ENCODE measurements at places on chromosomes 3 and 15.

DNA sequence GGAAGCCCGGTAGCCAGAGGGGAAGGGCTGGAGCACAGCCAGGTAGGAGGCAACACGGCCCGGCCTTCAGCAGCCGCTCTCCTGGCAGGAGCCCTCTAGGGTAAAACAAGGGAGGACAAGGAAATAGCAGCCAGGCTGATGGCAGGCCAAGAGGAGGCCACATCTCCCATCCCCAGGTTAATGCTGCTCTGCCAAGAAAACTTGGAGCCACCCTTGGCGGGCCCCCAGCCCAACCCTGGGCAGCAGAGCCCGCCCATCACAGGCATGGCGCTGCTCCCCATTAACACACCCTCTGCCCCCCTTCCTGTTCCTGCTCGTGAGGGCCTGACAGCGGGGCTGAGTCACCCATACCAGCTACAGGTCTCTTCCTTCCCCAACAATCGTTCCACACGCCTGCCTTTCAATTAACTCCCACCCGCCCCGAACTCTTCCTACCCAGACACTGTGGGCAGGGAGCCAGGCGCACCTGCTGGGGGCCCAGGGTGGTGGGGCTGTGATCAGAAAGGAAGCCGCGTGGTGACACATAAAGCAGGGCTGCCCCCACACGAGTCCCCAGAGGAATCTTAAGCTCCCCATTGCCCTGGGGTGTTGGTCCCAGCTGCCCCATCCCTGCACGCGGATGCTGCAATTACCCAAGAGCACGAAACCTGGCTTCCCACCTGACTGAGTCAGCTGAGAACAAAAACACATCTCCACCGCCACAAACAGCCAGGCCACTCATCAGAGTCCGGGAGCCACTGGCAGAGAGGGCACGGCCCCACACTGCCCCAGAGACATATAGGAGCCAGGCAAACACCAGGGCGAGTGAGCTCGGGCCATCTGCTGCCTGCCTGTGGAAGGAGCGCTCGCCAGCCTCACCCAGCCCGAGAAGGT, at the start of gene C15orf62:
C15orf62 (plus strand) TSS at position 707 of the 873 bp plus-strand sequence. CDS start 516 bp downstream, outside the sequence.
- DNase-seq, result peak; percentile 78

GRCh38 chr15:61796056-61796455, 264.2 kb downstream of the VPS13C start:
- DNase-seq, result no peak

DNA sequence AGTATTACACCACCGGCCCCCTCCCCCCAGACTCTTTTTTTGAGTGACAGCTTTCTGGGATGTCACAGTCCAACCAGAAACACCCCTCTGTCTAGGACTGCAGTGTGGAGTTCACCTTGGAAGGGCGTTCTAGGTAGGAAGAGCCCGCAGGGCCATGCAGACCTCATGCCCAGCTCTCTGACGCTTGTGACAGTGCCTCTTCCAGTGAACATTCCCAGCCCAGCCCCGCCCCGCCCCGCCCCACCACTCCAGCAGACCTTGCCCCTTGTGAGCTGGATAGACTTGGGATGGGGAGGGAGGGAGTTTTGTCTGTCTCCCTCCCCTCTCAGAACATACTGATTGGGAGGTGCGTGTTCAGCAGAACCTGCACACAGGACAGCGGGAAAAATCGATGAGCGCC, 63.6 kb downstream of the AAGAB start:
- no peak for DNase-seq

GRCh38 chr3:50213373-50213772, 8.3 kb downstream of the SLC38A3 start:
- DNase-seq, result no peak

DNA sequence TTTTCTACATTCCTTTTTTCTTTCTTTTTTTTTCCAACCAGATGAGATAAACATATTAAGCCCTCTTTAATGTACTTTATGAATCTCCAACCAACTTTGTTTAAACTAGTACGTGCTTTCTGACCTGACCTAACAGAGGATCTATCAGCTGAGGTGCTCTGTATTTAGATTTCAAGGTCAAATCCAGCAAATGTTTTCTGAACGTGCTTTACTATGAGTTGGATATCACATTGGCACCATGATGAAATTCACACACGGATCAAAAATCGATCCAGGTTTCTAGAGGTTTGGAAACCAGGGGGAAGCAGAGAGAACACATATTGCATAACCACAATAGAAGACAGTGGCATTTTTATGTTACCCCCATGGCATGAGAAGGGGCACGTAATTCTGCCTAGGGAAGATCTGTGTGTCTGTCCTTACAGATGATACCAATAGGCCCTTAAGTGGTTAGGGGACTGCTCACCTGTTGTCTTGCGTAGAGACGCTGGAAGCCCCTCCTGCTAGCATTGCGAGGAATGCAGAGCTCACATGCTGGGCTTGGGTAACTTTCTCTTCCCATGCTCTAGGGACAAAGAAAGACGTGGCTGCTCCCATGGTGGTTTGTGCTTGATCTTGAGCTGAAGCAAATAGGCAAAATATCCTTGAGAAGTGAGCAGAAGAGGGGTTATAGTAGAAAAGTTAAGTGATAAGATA, 59.3 kb upstream of the ABHD10 start:
- no peak for DNase-seq

- no peak for DNase-seq
Measured at GRCh38 chr3:141384157-141384556, 15.9 kb downstream of the ZBTB38 start.

GRCh38 chr3:72634128-72634527, 214.1 kb downstream of the SHQ1 start:
- no peak for DNase-seq

DNA sequence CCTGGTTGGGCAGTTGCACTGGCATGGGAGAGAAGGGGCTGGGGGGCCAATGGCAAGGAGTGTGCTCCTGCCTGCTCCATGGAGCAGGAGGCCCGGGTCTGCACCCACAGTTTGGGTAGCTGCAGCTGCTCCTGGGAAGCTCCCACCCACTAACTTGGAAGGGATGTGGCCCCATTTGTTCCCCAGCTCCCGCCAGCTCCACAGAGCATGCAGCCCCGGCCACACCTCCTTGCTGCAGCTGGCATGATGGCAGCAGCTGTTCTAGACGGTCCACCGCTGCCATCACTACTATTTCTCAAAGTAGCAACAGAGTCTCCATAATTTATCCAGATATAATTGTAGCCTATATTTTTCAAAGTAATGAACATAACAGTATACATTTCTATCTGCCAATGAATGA, 65.8 kb downstream of the PIK3CB start:
- no peak for DNase-seq

GRCh38 chr3:14803981-14804834, 14.6 kb upstream of the FGD5 start:
- peak; percentile 35 for DNase-seq

DNA sequence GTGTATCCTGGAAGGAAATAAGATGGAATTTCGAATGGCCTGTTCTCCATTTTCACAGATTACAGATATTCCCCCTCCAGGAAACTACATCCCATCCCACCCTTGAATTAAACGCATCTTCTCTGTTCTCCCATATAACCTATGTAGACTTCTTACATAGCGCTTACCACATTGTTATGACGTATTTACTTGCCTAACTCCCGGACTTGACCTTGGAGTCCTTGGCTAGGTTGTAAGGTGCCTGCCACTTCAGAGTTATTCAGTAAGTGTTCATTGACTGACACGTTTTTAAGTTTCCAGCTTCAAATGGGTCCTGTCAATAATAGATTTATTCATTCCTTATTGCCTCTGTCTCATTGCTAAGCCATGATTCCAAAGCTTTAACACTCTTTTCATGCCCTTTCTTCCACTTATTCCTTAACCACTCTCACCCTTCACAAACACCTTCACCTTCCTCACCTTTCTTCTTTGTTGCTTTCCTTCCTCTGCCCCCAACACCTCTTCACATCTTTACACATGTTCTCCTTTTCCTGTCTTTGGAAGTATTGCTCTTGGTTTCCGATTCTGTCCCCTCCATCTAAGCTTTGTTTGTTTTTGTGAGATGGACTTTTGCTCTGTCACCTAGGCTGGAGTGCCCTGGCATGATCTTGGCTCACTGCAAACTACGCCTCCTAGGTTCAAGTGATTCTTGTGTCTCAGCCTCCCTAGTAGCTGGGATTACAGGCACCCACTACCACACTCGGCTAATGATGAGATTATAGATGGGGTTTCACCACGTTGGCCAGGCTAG, 138.3 kb downstream of the CMSS1 start:
- DNase-seq, result no peak

- no peak for DNase-seq
Measured at GRCh38 chr3:150653110-150653561, 50.0 kb downstream of the SELENOT start.

DNA sequence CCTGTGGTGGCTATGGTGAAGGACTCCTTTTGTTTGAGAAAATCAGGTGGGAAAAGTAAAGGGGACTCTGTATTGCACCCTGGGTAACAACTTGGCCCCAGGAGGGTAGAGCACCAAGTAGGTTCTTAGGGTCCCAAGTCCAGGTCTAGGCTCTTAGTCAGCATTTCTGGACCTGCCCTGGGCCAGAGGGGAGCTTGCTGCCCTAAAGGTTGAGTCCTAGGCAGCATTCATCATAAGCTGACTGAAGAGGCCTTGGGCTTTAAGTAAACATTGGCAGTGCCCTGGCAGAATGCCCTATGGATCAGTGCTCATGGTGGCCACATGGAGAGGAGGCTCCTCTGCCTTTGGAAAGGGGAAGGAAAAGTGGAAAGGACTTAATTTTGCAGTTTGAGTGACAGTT, 268.5 kb upstream of the CTNNB1 start:
- DNase-seq, result no peak

GRCh38 chr3:41489231-41489630, 289.9 kb downstream of the CTNNB1 start:
- no peak for DNase-seq

DNA sequence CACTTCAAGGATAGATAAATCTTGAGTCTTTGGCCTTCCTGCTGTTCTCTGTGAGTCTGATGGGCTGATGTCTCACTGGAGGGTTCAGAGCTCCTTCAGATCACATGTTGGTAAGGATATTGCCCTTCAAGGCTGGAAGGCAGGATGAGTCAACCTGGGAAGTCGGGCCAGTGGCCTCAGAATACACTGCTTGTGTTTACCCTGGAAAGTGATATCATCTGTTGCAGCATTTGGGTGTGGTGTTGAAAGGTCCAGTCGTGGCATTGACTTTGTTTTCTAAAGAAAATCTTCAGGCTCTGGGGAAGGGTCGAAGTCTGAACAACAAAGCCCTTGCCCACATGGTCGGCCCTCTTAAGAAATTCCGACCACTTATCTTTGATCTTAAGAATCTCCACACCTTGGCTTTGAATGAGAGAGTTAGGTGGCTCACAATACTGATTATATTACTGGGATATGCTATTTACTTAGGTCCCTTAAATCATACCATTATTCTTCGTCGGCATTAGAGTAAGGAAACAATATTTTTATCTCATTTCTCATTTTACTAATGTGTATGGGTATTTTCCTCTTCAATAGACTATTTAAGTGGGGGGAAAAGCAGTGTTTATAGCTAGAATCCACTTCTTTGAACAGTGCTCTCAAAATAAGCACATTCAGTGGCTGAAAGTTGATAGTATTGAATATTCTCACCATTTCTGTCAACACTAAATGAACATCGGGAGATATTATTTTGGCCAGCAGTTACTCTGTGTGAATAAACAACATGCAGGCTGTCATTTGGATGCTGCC, 303.9 kb upstream of the RASGRP1 start:
- no peak for DNase-seq

GRCh38 chr15:42593143-42593542, 17.7 kb downstream of the STARD9 start:
- DNase-seq, result no peak

DNA sequence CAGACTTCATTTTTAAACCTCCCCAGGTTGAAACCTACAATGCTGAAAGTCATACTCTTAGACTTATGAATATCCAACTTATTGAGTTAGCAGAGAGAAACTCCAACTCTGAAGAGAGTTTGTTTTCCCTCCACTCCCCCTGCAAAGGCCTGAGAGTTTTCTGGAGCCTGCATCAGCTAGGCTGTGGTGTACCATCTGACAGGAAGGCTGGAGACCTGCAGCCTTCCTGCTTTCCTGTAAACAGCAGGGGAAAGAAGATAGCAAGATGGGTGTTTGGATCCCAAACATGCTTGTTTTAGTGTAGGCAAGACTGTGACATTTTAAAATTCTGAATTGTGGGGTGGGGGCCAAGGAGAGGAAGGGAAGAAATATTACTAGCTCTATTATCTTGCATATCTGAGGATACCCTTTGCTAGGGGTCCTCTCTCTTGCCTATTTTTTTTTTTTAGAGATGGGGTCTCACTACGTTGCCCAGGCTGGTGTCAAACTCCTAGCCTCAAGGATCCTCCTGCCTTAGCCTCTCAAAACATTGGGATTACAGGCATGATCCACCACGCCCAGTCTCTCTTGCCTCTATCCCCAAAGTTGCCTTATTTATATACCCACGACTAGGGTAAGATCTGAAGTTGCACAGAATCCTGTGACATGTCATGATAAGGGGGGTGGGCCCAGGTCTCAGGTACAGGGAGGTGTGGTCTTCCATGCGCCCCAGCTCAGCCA, 51.0 kb upstream of the USP3 start:
- peak; percentile 25 for DNase-seq

DNA sequence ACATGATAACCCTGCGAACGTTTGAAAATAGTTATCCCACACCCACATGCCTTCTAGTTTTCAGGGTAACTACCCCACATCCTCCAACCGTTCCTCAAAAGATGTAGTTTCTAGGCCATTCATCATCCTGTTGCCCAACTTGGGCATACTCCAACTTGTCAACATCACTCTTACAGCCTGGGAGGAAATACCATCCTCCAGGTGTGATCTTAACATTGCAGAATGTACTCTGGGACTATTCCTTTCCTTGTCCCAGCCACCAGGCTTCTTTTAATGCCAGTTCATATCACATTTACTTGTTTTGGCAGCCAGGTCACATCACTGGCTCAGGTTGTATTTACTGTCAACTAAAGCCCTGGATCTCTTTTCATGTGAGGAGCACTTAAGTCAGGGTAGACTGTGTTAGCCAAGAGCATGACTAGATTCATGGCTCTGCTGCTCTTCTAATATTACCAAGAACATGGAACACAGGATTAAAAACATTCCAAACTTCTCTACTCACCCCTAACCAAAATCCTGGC, 4.0 kb upstream of the DENND6A start:
- DNase-seq, result no peak

DNA sequence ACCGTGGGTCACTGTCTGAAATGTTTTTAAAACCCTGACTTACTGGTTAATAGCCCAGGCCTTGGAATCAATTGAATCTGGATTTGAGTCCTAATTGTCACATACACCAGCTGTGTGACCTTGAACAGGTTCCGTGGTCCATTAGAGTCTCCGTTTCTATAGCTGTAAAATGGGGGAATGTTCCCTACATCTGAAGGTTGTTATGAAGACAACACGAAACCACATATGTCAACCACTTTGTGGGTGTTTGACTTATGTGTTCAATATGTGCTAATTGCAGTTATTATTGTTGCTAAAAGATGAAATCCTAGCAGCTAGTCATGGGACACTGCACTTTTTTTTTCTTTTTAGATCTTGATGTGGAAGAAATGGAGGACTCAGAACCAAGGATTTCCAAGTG, 35.3 kb downstream of the ZBTB38 start:
- no peak for DNase-seq
